SK-N-DZ (cell line): ENCODE measurements at places on chromosomes 13 and 19.

- peak; percentile 43 for DNase-seq
Observed at GRCh38 chr19:47446534-47447469, 24.9 kb downstream of the SLC8A2 start.

DNA sequence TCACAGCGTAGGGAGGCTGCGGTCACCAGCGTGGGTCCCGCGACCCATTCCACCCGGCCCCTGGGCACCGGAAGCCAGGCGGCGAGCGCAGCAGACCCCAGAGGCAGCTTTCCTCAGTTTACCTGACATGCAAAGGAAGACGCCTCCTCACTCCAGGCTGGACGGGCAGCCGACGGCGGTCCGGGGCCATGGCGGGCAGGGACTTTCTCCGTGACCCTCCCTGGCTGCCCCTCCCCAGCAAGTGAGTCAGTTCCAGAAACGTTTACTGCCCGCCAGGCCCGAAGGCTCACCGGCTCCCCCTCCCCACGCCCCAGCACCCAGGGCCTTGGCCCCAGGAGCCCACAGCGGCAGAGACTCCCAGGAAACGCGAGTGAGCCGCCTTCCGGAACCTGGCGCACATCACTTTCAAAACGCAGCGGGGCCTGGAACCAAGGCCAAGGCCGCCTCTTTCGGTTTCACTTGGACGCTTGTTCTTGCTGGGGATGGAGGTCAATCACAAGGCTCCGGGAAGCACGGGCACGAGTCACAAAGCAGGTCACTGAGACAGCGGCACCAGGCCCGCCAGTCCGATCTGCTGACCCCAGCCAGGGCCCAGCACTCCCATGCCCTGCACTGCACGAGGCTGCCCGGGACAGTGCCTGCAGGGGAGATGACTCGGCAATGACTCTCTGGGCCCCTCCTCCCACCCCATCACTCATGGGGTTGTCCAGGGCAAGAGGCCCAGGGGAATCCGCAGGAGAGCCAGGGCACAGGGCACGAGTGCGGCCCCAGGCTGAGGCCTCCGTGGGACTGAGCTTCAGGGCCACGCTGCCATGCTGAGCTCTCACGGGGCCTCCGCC lies 5.3 kb downstream of the SBNO2 start:
- no peak for DNase-seq

DNA sequence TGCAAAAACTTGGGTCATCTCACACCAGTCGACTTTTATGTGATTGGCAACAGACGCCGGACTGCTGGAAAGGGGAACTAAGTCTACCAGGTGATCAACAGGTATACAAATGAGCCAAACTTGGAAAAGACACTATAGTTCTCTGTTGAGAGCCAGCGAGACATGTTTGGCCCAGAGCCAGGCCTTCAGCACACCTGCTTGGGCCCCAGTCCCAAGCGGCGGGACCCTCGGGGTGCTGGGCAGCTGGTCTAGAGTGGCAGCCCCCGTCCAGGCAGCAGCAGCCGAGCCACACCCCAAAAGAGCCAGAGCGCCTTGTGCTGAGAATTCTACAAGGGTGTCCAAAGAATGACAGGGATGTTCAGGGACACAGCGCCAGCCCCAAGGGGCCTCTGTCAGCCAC lies 28.0 kb downstream of the NAXD start:
- DNase-seq: no peak

- no peak for DNase-seq
Observed at GRCh38 chr19:33947265-33947964, 150.7 kb downstream of the KCTD15 start.

GRCh38 chr13:79098596-79098995 lies 307.5 kb downstream of the RBM26 start:
- no peak for DNase-seq

GRCh38 chr13:96053003-96053703 lies at the start of gene UGGT2:
Gene UGGT2 (minus strand): TSS chr13:96053401. CDS start chr13:96053312, 89 bp downstream.
- peak; percentile 92 for DNase-seq

GRCh38 chr19:8034178-8034525 lies 18.4 kb upstream of the CCL25 start:
- DNase-seq: no peak

GRCh38 chr13:100675661-100676129 lies 1.1 kb upstream of the TMTC4 start:
- no peak for DNase-seq

GRCh38 chr13:62320129-62321108 lies 904.8 kb upstream of the PCDH20 start:
- DNase-seq: peak; percentile 77

GRCh38 chr19:21902571-21902970 lies 66.6 kb upstream of the ZNF43 start:
- no peak for DNase-seq

- DNase-seq: peak; percentile 65
Observed at GRCh38 chr13:29479716-29480492, 115.6 kb downstream of the SLC7A1 start.

GRCh38 chr13:23505007-23505406 lies 65.2 kb upstream of the TNFRSF19 start:
- no peak for DNase-seq

- peak; percentile 54 for DNase-seq
Observed at GRCh38 chr19:33410915-33411401, 37.4 kb downstream of the CEBPG start.

- no peak for DNase-seq
Observed at GRCh38 chr19:42501733-42502132, 26.5 kb downstream of the CEACAM1 start.

DNA sequence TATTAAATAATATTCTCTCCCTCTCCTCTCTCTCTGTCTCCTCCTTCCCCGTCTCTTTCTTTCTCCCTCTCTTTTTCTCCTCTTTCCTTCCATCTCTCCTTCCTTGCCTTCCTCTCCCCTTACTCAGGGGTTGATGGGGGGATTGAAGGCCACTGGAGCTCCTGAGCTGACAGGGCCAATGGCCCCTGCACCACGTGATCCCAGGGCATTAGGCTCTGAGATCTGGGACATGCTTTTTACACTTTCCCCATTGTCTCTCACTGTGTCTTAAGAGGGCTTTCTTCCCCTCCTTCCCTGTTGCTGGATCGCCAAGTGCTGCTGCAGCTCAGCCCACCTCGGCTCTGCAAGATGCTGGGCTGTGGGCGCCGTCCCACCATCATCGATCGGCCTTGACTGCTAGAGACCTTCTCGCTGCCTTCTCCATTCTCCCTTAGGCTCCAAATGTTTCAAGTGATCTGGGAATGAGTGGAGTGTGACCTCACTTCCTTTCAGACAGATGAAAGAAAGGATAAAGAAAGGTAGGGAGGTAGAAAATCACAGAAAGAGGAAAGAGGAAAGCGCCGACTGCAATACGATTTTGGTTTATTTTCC lies 42.2 kb downstream of the COL4A1 start:
- no peak for DNase-seq

GRCh38 chr19:18120127-18120526 lies 22.5 kb downstream of the MAST3 start:
- no peak for DNase-seq

GRCh38 chr13:98549728-98550317 lies 27.1 kb downstream of the STK24 start:
- DNase-seq: no peak

DNA sequence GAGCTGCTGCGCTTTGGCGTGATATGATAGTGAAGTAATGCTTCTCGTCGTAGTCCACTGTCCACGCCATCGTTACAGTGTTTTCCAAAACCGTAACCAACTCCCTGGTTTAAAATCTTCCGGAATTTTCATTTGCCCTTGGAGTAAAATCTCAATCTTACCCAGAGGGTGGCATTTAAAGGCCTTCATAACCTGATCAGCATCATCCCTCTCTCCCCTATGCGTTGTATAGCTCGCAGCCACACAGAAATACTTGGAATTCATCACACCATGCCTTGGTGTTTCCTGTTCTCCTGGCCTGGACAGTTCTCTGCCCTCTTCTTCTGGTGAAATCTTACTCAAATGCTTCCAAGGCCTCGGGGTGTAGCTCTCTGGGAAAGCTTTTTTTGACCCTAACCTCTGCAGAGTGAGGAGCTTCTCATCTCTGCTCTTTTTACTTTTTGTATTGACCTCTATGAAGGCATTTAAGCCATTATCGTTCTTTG lies 839 bp downstream of the MPHOSPH8 start:
- DNase-seq: no peak

DNA sequence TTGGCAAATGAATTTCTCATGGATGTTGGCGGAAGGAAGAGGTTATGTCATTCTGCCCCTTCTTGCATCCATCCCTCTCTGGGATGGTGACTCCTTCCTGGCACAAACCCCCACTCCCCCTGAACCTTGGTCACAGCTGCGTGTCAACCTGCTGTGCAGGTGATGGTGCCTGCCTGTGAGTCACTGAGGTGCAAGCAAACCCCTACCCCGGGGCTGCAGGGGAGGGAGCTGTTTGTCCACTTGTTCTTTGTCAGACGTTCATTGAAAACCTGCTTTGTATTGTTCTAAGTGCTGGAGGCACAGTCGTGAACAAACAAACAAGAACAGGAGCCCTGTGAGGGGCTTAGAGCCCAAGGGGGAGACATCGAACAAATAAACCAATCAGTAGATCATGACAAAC lies 2.0 kb upstream of the GAPDHS start:
- no peak for DNase-seq

- DNase-seq: no peak
Observed at GRCh38 chr13:76991432-76991795, 467 bp upstream of the CLN5 start.

DNA sequence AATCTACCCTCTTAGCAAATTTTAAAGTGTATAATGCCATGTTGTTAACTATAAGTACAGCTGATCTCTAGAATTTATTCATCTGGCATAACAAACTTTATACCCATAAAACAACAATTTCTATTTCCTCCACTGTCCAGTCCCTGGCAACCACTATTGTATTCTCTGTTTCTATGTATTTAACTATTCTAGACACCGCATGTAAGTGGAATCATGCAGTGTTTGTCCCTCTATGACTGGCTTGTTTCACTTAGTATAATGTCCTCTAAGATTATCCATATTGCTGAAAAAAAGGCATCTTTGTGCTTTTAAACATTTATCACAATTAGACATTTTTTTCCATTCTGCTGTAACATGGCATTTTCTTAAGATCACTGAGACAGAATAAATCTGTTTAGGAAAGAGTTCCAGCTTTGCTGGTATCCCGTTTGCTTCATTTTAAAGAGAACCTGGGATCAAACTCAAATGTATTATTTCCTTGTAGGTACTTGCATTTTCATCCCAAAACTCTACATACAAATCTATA lies 1191.0 kb downstream of the SLITRK5 start:
- no peak for DNase-seq

- DNase-seq: no peak
Observed at GRCh38 chr13:23763318-23763717, 125.9 kb downstream of the MIPEP start.

DNA sequence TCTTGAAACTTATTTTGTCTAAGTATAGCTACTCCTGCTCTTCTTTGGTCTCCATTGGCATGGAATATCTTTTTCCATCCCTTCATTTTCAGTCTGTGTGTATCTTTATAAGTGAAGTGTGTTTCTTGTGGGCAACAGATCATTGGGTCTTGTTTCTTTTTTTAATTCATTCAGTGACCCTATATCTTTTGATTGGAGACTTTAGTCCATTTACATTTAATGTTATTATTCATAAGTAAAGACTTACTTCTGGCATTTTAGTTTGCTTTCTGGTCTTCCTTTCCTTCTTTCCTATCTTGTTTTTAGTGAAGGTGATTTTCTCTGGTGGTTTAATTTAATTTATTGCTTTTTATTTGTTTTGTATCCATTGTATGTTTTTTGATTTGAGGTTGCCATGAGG lies 19.8 kb downstream of the CD70 start:
- no peak for DNase-seq

DNA sequence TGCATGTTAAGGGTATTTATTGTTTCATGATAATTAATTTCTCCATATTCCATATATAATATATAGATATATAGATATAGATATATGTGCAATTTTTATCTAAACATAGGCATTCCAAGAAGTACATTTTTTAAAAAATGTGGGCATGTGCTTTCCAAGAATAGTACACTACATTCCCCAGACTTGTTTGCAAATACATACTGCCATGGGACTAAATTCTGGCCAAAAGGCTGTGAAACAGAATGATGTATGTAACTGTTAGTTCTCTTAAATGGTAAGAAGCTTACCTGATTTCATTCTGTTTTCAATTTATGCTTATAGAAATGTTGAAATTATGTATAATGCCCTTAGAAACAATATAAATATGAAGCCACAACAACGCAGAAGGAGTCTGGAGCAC lies 503.2 kb upstream of the SPRY2 start:
- DNase-seq: no peak

- DNase-seq: no peak
Observed at GRCh38 chr13:76630629-76631230, 255.5 kb downstream of the KCTD12 start.
